Hindlimb muscle (tissue), 1 donor: ENCODE measurements at places on chromosomes 7 and 10.
A peak's percentile ranks its signal among the peaks of the same experiment; 100 is the strongest.

DNA sequence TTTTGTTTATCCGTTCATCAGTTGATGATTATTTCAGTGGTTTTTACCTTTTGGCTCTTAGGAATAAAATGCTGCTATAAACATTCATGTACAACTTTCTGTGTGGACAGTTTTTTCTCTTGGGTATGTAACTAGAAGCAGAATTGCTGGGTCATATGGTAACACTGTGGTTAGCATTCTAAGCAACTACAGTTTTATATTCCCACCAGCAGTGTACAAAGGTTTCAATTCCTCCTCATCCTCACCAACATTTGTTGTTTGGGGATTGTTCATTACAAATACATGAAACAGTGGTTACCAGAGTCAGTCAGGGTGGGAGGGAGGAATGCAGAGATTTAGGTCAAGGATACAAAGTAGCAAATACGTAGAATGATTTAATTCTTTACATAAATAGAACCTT lies 97.0 kb downstream of the NPSR1 start:
- DNase-seq, result no peak

DNA sequence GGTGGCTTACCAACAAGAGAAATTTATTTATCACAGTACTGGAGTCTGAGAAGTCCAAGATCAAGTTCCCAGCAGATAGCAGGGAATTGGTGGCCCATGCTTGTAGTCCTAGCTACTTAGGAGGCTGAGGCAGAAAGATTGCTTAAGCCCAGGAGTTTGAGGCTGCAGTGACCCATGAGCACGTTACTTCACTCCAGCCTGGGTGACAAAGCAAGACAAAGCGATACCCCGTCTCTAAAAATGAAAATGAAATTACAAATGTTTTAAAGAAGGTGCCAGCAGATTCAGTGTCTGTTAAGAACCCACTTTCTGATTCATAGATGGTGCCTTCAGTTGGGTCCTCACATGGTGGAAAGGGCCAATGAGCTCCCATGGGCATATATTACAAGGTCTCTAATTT lies 20.6 kb upstream of the ARHGAP12 start:
- no peak for DNase-seq

DNA sequence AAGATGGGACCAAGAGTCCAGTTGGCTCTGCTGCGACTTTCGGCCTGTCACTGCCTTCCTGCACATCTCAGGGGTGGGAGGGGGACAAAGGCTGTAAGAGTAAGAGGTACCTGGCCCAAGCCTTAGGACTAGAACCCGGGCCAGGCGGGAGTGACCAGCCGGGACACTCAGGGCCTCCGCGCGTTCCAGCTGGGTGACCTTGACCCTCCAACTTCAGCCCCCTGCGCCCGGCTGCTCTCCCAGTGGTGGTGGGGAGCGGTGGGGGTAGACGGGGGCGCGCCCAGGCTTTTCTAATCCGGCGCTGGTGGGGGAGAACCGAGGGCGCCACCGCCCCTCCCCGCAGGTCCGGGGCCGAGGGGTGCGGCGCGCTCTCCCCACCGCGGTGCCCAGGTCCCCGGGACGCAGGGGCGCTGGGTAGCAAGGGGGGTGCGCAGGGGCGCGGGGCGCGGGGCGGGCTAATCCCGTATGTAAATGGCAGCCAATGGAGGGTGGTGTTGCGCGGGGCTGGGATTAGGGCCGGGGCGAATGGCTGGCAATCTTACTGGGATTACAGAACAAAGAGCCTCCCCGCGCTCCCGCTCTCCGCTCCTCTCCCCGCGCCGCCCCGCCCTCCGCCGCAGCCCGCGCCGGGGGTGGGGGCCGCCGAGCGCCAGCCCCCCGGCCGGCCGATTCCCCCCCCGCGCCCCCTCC lies at the start of gene GTF2IRD1:
TSS of gene GTF2IRD1 (plus strand) at position 585 of the 690 bp plus-strand sequence. CDS start 54,175 bp downstream, outside the sequence.
- peak; percentile 78 for DNase-seq

DNA sequence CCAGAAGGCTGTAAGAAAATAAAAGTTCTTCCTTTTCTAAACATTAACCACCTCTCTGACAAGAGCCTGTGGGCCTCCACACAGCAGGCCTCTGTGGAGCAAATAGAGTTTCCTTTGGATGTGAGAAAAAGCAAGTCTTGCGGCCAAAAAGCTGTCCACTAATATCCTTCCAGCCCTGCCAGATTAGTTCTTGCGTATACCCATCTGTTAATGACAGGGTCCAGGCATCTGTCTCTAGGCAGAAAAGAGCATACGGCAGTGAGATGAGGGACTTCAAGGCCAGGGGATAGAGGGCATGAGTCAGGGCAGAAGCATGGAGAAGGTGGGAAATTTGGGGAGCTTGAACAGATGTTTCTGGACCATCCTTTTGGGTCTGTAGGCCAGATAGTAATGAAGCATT lies 164.9 kb downstream of the NSUN6 start:
- DNase-seq, result no peak

DNA sequence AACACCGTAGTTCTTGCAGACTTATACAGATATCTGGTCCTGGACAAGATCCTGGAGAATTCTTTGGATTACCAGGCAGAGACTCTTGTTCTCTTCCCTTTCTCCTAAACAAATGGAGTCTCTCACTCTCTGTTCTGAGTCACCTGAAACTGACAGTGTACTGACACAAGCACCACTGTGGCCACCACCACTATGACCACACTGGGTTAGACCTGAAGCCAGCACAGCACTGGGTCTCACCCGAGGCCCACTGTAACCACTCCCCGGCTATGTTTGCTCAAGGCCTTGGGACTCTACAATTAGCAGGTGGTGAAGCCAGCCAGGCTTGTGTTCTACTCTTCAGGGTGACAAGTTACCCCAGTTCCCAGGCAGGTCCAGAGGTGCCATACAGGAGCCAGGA lies 22.8 kb downstream of the SLC39A12 start:
- no peak for DNase-seq

DNA sequence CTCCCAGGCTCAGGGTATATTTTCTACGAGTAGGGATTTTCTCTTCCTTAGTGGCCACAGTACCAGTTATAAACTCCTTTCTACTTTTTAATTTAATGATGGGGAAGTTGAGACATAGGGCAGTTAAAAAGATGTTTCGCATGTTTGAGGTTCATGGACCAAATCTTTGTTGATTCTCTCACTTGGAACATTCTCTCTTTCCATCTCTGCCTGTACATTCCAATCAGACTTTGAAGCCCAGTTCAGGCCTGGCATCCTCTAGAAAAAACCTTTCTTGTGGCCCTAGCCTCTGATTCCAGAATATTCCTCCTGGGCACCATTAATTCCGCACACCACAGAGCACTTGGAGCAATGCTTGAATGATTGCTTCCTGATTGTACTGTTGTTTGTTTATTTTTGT lies 18.5 kb downstream of the SLC13A4 start:
- DNase-seq, result no peak

DNA sequence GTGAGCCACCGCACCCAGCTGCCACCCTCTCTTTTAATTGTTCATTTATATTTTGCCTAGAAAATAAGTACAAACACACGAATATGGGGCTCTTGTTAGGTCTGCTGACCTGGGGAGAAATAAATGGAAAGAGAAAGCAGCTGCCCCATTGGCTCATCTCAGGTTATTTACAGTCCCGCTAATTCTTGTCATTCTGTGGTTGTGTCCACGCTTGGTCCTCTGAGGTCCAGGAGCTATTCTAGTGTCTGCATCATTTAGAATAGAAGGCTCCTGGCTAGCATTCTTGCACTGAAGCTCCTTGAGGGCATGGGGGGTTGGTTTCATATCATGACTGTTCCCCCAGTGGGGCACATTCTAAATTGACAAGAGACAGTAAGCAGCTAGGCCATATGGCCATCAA lies 128.5 kb downstream of the TACC2 start:
- no peak for DNase-seq

DNA sequence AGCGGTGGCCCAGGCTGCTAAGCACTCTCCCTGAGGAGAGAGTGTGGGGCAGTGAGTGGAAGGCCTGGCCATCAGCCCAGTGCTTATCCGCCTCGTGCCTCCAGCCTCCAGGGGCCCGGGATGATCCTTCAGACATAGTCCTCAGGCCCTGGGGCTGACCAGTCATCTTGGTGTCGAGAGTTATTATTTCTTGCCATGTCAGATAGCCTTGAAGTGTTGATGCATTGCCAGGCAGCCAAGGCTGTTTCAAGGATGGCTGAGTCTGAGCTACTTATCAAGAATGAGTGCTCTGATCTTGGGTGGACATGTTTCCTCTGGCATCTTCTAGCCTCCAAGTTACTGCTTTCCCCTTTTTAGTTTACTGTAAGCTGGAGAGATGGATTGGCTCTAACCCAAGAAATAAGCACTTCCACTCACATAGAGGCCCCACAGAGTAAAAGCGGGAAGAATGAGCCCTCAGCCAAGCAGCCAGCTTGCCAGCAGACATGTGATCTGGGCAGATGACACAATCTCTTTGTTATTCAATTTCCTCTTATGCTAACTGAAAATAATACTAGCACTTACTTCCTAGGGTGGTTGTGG lies 136.5 kb upstream of the NAMPT start:
- peak; percentile 67 for DNase-seq

- peak; percentile 47 for DNase-seq
These were observed 131.1 kb upstream of the CDK1 start for GRCh38 chr10:60646966-60647796.

- DNase-seq, result no peak
These were observed 35.0 kb downstream of the LHFPL3 start for GRCh38 chr7:104363355-104363754.

GRCh38 chr10:131980761-131981428 lies 828 bp downstream of the BNIP3 start:
- no peak for DNase-seq

DNA sequence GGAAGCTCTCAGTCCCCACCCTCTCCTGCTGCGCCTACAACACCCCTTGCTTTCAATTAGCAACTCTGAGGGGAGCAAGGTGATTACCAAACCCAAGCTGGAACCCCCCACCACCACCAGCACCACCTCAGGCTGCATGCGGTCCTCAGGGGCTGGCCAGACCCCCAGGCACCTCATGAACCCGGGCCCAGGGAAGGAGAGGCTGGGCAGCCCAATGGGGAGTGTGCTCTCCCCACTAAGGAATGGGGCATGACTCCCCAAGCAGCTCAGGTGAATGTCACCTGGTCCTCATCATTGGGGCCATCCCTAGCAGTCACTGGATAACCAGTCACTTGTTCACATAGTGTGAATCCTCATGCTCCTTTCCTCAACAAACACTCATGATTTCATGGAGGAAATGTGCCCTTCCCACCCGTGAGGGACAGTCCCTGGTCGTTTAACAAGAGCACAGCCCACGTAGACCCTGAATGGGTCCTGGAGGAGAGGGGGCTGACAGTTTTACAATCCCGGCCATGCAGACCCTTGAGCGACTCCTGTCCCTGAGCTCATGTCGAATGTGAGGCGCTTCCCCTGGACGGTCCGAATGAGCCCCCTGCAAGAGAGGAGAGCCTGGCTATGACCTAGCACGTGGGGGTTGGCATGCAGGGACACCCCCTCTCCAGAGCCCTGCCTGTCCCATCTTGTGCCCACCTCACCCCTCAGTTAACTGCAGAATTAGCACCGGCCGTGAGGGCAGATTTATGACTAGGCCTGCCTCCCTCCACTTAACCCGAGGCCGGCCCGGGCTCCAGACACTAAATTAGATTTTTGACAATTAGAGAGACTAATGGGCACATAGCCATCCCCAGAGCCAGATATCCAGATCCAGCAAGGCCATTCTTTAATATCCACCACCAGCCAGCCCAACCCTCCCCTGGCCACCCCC lies 29.1 kb downstream of the POLL start:
- DNase-seq, result no peak

GRCh38 chr10:62811159-62811875 lies 4.8 kb downstream of the EGR2 start:
- no peak for DNase-seq

- no peak for DNase-seq
These were observed 223.9 kb downstream of the C7orf25 start for GRCh38 chr7:42688056-42688371.

- DNase-seq, result no peak
These were observed 29.1 kb upstream of the DGKB start for GRCh38 chr7:14931511-14932215.

DNA sequence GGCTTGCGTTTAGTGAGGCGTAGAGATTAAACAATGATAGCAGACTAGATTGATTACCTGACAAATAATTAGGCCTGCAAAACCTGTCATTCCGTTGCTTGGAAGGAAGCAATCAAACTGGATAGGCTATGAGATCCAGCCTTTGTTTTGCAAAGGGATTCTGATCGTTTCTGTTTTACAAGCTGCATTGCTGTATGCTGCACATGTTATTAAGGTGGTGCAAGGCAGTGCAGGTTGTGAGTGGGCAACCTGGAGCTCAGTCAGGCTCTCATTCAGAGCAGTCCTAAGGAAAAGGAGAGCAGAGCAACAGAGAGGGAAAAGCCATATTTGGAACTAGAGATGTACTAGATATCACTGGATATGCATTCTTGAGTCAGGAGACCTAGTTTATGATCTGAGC lies 6.9 kb upstream of the NOBOX start:
- DNase-seq, result no peak

DNA sequence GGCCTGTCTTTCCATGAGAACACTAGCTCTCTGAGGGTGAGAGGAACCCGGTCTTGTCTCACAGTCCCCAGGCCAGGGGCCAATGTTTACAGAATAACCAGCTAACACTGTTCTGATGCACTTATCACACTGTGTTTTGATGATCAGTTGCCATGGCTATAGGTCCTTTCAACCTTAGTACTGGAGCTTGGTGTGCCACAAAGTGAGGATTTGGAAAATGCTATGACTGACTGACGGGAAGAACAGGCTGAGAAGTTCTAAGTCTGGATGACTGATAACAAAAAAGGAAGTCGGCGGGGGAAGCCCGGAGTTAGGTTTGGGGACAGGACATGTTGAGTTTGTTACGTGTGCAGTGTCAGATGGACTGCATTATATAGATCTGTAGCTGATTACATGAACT lies 141.8 kb downstream of the CTTNBP2 start:
- DNase-seq, result no peak

DNA sequence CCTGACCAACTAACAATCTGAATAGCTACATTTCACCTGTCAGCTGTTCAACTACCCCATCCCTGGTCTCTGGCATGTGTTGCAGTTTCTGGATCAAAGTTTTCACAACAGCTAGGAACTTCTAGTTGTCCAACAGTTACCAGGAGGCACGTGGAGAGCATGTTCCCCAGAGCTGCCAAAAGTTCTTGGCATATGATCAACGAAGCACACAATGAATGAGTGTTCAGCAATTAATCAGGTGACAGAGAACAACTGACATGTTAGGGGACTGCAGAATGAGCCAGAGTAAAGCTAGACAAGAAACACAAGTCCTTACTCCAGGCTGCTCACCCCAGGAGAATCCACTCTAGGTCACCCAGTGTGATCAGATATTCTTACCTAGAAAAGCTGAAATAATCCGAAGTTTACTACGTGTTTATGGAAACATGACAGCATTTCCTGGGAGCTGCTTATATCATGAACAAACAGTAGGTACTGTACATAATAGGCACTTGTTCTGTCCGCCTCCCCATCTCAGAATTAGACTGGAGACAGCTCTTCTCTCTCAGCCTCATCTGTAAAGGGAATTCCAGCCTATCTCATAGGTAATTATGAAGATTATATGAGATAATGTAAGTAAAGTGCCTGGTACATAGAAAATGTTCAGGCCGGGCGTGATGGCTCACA lies 50.6 kb downstream of the ZNF438 start:
- DNase-seq, result no peak

GRCh38 chr7:74216361-74216761 lies 6.6 kb downstream of the LAT2 start:
- no peak for DNase-seq

GRCh38 chr7:46651561-46652088 lies 730.6 kb upstream of the IGFBP3 start:
- DNase-seq, result no peak

GRCh38 chr7:30001998-30002397 lies 12.4 kb upstream of the SCRN1 start:
- DNase-seq, result no peak
